ENCODE measurements at places on chromosomes 12 and 14.
A peak's percentile ranks its signal among the peaks of the same experiment; 100 is the strongest.

- no peak for DNase-seq
Measured at GRCh38 chr12:43233861-43234260, 318.1 kb downstream of the ADAMTS20 start.

- no peak for DNase-seq
Measured at GRCh38 chr12:21500786-21501257, 613 bp downstream of the RECQL start.

DNA sequence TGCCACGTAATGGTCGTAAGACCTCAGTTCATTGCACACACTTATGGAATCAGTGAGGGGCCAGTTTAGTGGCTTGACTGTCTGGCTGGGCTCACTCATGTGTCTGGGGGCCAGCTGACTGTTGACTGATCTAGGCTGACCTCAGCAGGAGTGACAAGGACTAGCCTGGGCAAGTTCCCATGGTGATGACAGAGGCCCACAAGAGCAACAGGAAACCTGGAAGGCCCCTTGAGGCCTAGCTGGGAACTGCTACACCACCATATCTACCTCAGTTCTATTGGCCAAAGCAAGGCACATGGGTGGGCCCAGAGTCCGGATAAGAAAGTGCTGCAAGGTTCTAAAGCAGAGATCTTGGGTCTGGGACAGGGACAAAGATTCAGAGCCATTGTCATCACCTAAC, 21.3 kb upstream of the RFLNA start:
- no peak for DNase-seq

DNA sequence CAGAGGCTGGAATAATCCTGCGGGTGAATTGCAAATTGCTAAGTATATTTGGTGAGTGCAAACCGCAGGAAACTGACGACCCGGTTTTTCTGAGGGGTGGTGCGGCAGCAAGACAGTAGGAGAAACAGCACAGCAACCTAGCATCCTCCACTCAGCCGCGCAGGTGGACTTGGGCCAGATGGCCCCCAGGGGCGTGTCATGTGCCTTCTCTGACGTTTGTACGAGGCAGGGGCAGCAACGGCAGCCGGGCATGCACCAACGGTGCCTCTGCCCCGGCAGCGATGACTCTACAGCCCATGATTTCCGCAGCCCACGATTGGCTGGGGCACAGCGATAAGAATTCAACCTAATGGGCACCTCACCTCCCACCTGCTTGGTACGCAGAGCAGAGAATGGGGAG, 11.1 kb upstream of the CLEC2A start:
- DNase-seq, result no peak

DNA sequence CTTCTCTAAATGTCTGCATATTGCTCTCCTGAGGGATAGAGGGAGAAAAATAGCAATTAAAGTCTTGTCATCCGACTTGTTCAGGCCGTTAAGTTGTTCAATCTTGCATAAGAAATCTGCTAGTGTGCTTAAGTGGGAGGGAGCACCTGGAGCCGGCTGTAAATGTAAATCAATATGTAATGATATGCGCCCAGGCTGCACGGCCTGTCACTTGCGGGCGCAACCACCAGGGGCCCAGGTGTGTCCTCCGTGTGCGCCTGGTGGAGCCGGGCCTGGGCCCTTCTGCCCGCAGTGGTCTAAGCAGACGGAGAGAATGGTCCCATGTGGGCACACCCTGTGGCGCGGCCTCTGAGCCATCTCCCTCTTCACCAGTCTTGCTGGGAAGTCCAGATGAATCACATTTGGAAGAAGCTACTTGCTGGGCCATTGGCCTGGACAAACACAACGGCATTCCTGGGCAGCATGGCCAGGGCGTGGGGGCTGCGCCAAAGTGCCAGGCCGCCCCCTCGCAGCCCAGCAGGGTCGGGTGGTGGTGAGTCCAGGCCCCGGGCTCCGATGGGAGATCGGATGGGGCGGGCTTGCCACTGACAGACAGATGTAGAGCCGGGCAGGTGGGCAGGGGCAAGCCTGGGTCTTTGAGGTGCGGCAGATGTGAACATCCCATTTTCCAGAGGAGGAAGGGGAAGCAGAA, 193.3 kb upstream of the C14orf180 start:
- no peak for DNase-seq

GRCh38 chr14:68703093-68703492, 89.8 kb downstream of the ZFP36L1 start:
- no peak for DNase-seq

GRCh38 chr12:85468356-85469157, 188.5 kb downstream of the ALX1 start:
- peak; percentile 10 for DNase-seq
